NCI-H1694 (cell line): ENCODE measurements at places on chromosomes 7 and 10.

DNA sequence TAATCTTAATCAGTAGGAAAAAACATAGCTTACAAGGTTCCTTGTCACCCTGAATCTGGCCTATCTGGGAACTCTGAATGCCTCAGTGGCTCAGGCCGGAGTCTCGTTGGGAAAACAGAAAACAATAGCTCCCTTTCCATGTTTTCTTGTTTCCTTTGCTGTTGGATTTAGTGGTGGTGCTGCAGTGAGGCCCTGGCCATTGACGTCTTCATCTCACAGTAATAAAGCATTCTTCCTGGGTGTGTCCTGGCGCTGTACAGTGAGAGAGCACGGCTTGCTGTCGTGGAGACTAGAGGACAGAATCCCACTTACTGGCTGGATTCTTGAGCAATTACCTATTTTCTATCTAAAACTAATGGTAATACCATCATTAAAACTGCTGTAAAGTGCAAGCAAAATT is 1.3 kb upstream of the SPOCK2 start:
- no peak for DNase-seq

DNA sequence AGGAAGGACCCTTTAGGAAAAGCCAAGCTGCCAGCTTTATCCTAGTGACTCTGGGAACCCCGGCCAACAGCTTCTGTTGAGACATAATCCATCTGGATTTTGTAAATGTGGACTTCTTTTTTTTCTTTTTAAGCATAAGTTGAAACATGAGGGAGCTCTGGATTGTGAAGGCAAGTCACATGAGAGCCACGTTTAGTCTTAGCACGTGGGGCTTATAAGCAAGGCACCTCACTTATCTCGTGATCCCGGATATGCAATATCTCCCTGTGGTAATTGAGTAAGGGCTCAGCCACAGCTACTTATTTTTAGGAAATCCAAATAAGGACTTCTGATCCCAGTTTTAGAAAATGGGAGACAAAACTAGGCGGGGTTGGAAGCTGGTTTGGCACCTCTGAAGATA is 111.2 kb upstream of the PTN start:
- no peak for DNase-seq

DNA sequence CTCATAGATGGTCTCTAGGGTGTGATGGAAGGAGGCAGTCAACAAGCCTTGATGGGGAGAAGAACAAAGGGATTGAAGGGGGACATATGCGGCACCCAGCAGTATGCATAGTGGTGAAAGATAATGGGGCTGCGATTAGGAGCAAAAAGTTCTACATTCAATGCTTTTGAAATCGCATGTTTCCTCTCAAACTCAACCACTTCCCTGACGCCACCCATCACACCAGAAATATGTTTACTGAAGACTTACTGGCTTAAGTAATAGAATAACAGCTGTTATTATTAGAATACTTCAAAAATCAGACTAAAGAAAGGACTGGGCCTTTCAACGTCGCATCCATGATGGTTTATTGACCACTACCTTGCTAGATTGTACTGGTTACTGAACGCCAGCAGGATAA is 31.5 kb downstream of the MKRN1 start:
- DNase-seq: no peak

- no peak for DNase-seq
Observed at GRCh38 chr7:90747516-90747915, 151.4 kb downstream of the CDK14 start.

- peak; percentile 3 for DNase-seq
Observed at GRCh38 chr10:69004821-69005220, 16.2 kb downstream of the KIFBP start.

- no peak for DNase-seq
Observed at GRCh38 chr10:17905491-17905890, 46.2 kb upstream of the SLC39A12 start.

- no peak for DNase-seq
Observed at GRCh38 chr7:68787566-68787965, 810.7 kb upstream of the AUTS2 start.

GRCh38 chr7:117068511-117069145 is 115.3 kb downstream of the ST7 start:
- DNase-seq: peak; percentile 34

GRCh38 chr10:71978476-71978875 is 14.3 kb downstream of the CHST3 start:
- no peak for DNase-seq

- DNase-seq: no peak
Observed at GRCh38 chr7:156175003-156175402, 362.7 kb upstream of the SHH start.

- no peak for DNase-seq
Observed at GRCh38 chr10:58065529-58065815, 202.2 kb downstream of the IPMK start.

DNA sequence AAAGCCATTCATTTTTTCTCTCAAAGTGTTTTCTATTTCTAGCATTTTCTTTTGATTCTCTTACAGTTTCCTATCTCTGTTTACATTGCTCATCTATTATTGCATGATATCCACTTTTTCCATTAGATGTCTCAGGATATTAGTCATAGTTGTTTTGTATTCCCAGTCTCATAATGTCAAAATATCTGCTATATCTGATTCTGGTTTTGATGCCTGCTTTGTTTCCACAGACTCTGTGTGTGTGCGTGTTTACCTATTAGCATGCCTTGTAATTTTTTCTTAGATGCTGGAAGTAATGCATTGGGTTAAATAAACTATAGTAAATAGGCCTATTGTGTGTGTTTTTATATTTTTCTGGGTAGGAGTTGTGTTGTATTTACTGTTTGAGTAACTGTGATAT is 1126.3 kb downstream of the SORCS1 start:
- DNase-seq: no peak

DNA sequence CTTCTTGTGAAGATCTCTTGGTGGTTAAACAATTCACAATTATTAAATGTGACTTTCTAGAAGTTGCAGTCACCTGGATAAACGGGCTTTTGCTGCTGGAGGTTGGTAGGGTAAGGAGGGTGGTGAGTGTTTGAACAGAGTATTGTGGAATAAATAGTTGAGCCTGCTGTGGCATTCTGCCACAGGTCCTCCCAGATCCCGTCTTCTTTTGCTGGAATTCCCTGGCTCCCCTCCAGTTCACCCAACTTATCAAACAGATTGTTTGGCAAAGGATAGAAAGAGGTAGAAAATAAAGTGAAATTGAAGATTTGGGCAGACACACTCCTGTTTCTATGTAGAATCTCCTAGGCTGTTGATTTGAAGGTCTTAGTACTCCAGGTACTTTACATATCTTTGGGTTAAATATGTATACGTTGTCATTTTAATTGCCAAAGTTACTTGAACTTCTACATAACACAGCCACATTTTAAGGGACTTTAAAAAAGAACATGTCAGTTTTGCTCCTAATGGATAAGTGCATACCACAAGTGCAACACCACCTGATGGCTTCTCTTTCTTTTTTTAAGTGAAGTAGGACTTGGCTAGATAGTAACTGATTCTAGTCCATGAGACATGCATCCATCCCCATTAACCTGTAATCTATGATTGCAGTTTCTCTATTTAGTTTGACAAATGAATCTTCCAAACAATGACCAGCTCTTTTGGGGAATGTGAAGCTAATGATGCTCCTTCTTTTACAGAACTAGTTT is 83.0 kb downstream of the ARL4A start:
- DNase-seq: peak; percentile 6

DNA sequence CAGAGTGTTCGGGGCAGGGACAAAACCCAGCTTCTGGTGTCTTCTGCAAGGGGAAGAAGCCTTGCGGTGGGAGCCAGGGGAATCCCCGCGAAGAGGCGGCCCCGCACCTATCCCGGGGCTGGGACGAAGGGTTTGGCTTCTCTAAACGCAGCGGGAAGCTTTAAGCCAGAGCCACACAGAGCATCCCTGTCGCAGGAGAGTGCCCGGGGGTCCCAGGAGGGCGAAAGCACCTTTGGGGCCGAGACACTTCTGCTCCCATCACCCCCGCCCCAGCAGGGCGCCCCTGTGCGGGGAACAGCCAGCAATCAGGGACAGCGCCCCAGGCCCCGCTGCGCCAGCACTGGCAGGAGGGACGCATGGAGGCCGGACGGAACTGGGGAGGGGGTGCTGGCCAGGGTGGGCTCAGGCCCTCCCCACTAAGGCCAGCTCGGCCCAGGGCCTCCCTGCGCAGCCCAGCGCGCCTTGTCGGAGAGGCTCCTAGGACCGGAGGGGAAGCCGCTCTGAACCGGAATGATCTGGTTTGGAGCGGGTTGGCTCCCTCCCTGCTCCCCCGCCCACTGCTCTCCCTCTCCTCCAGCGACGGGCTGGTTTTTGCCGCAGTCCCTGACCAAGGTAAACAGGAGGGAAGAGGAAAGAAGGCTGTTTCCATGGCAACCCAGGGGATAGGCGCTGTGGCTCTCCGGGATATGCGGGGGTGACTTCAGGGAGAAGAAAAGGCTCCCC is 63.9 kb downstream of the TMEM209 start:
- DNase-seq: no peak

DNA sequence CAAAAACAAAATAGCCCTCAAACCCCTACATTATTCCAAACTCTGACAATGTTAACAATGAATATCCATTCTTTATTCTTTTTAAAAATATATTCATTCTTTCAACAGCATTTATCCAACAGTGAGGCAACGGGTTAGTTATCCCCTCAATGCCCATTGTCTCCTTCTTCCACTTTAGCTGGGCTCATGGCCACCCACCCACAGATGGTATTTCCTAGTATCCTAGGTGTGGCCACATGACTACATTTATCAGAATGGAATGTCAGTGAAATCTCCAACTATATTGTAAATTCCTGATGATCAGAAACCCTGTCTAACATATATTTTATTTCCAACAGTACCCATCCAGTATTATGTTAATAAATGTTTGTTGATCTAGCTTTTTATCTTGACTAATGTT is 13.6 kb downstream of the HOXA1 start:
- DNase-seq: no peak

GRCh38 chr7:132403465-132404110 is 172.7 kb downstream of the PLXNA4 start:
- DNase-seq: no peak

GRCh38 chr10:61751599-61751998 is 88.9 kb downstream of the CABCOCO1 start:
- no peak for DNase-seq

- DNase-seq: no peak
Observed at GRCh38 chr7:140674899-140675701, 2.4 kb downstream of the ADCK2 start.

GRCh38 chr7:111090846-111091245 is at the start of gene LRRN3:
Gene LRRN3 (plus strand): TSS chr7:111091127. CDS start chr7:111122773, 31,646 bp downstream.
- peak; percentile 79 for DNase-seq

GRCh38 chr7:137881607-137882260 is 35.0 kb upstream of the DGKI start:
- DNase-seq: no peak

DNA sequence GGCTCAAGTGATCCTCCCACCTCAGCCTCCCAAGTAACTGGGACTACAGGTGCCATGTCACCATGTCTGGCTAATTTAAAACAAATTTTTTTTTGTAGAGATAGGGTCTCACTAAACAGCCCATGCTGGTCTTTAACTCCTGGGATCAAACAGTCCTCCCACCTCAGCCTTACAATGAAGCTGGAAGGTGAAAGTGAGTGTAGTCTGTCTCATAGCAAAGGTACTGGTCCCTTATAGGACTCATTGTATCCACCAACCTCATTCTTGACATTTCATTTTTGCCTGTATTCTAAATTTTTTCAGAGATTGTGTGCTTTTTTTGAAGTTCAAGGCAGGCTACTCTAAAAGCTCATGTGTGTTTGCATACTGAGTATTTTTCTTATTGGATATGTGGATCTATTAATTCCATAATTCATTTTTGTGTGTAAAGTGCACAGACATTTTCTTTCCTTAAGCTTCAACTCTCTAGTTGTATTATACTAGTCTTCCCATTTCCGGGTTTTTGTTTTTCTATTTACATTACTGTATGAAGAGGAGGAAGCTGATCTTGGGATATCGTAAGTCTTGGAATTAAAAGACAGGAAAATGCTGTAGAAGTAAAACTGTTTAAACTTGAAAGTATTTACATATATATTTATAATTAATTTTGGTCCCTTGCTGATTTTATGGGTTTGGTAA is 13.3 kb downstream of the KMT2E start:
- no peak for DNase-seq
